Body of pancreas (tissue), 4 donors: ENCODE measurements at places on chromosomes 12 and 14.

DNA sequence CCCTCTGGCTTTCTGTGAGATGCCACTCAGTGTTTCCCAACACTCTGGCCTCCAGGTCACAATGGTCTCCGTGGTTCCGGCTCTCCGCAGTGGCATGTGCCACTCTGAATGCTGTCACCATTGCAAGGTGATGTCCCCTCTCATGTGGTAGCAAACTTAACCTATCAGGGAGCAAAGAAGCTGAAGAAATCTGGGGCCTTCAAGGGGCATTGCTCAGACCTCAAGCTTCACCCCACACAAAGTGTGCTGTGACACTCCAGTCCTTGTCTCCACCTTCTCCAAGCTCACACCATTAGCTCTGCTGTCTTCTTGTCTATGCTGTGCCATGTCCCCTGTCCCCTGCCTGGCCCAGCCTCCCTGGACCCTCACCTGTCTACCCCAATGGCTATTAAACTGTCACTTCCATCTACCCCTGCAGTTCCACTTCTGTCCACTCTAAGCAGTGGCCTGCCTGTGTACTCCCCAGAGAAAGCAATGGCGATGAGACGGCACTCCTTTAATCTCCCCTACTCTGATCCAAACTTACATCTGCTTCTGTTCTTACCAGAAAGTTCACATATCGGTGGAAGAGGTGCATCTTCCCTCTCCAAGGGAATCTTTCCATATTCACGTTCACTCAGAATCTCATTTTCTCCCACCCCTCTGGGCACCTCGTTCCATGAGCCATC, 93.7 kb downstream of the DHRS2 start:
- DNase-seq = no peak

DNA sequence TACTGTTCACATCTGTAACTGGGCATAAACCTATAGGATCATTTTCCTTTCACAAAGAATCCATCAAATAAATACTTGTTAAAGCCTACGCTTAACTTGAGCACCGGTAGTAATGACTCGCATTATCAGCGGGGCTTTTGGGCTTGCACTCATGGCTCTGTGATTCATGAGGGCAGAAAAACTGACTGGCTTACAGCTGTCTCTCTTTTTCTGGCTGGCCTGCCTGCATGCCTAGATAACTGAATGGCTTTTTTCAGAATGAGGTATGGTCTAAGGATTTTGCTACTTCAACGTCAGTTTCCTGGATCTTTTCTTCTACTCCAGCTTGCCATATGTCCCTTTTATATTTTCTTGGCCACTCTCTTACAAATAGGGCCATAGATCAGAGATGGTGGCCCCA, 531.1 kb downstream of the NRXN3 start:
- DNase-seq = no peak

GRCh38 chr12:26046906-26047305, 77.9 kb downstream of the BHLHE41 start:
- DNase-seq = no peak

DNA sequence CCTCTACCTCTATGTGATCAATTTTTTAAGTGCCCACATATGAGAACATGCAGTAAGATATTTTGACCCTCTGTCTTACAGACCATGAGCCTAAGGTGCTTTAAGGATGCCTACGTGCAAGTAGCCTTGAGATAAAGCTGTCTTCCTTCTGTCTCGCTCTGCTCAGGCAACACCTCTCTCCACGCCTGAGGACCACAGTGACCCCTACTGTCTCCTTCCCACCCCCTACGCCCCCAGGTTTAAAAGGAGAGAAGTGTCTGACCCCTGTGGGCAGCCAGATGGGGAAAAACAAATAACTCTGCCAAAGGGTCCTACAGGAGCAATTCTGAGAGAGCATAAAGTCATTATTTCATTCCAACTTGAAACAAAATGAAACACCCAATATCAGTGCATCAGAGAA, 286.4 kb upstream of the TMEM132C start:
- no peak for DNase-seq

DNA sequence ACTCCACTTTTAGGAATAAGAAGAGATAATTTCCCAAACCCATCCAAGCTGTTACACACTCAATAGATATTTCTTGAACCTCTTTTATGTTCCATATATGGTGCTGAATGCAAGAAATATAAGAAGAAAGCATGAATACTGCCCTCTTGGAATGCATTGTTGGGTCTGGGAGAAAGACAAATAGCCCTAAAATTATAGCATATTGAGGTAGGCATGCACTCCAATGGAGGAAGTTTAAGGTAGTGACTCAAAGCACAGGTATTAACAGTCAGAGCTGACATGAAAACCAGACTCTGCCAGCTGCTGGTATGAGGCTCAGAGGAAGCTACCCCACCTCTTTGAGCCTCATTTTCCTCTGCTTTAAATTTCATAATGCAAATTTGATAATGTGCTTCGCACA, 261.3 kb upstream of the NOS1 start:
- no peak for DNase-seq

DNA sequence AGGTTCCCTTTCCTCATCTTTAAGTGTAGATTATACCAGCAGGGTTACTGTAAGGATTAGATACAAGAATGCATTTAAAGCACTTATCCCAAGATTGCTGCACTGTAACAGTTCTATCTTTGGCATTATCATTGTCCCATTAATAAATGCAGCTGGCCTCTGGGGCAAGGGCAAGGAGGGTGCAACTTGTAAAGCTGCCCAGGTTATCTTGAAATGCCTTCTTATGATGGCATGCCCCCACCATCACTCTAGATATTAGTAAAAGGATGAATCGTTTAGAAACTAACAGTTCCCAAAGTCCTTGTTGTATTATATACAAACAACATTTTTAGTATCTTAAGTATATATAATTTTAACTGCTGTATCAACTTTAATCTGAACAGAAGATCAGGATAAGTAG, 6.8 kb downstream of the LTA4H start:
- DNase-seq = no peak

DNA sequence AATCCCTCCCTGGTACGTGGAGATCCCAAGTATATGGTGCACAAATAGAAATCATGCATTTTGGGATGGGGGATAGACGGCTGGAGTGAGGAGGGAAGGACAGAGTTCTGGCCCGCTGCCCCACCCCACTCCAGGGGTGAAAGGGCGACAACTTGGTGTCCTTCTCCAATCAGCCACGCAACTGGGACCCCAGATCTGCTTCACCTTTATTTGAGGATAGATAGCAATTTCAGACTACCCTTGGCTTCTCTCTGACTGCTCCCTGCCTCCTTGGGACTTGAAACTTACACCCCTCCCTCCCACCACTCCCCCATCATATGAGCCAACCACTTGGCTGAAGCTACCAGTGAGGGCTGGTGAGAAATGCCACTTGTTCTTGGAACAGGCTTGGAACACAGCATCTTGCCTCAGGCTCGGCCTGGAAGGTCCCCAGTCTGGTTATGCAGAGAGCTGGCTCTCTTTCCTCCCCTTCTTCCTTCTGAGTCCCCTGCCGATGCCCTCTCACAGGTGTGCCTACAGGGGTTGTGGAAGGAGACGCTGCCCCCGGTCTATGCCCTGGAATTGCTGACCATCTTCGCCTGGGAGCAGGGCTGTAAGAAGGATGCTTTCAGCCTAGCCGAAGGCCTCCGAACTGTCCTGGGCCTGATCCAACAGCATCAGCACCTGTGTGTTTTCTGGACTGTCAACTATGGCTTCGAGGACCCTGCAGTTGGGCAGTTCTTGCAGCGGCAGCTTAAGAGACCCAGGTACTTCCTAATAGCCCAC, 8.1 kb downstream of the OAS3 start:
- no peak for DNase-seq
